ENCODE measurements at places on chromosomes 3 and 15. TPM values are rescaled to one million over a fixed set of nuclear protein-coding genes. Genes with fewer than 3 reads are reported as not detected.

Gene SCAANT1
- not detected for total RNA-seq

Gene MME
- not detected for total RNA-seq

Gene POLQ
- 31.0 TPM for total RNA-seq

Gene EBLN2
- 7.8 TPM for total RNA-seq

Gene PIGX
- 54.3 TPM for total RNA-seq

Gene ROBO1
- total RNA-seq = 0.05 TPM

Gene CCR3
- not detected for total RNA-seq

Gene MESP2
- not detected for total RNA-seq
